ENCODE measurements at places on chromosomes 7 and 10.
A peak's percentile ranks its signal among the peaks of the same experiment; 100 is the strongest.

GRCh38 chr7:80542398-80542797 is 30.5 kb upstream of the GNAT3 start:
- peak; percentile 77 for DNase-seq

- DNase-seq, result no peak
These were observed 19.7 kb upstream of the GDI2 start for GRCh38 chr10:5832946-5833345.

DNA sequence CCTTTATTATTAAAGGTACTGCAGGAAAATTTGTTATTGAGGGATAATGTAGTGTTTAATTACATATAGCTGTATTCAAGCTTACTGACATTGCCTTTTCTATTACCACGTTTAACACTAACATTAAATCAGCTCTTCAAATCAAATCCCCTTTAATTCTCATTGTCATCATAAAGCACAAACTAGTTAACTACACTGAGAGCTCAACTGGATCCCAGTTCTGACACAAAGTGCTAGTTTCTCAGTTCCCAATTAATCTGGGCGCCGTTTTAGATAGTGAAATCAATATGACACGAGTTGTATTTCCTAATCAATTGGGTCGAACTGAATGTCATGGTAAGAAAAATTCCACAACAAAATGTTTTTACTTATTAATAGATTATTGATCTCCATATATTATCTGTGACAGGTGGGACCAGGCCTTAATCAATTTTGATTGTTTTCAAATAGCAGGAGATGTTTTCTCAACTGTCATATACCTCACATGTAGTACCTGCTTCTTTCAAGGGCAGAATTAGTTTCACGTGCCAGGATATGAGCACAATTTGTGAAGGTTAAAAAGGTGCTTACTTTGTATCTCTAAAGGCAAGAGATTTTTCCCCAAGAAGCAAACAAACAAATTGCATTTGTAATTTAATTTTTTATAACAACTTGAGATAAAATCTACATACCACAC is 71.0 kb downstream of the AASS start:
- DNase-seq, result no peak

GRCh38 chr7:133015888-133016287 is 66.0 kb downstream of the CHCHD3 start:
- no peak for DNase-seq

GRCh38 chr10:20971901-20972300 is 74.8 kb upstream of the NEBL start:
- no peak for DNase-seq

GRCh38 chr7:151762583-151763245 is 114.2 kb downstream of the PRKAG2 start:
- no peak for DNase-seq

DNA sequence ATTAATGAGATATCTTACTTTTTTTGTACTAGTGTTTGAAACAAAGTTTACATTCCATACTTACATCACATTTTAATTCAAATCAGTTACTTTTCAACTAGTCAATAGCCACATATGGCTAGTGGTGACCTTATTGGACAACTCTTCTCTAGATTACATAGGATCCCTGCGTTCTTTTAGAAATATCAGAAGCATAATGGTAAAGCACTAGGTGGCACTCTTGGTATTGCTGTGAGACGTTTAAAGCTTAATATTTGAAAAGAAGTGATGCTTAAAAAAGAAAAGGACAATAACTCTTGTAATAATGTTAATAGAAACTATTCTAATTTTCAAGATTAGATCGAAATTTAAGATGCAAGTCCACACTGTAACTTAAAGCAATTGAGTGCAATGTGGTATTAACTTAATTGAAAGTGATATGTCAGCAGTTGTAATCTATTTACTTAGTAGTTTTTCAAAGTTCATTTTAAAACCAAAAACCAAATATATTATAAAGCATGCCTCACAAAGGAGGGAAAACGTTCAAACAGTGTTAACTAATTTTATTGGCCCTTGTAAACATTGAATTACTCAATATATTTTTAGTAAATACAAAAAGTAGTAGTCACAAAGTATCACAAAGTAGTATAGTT is 339.1 kb downstream of the ATRNL1 start:
- DNase-seq, result peak; percentile 26

DNA sequence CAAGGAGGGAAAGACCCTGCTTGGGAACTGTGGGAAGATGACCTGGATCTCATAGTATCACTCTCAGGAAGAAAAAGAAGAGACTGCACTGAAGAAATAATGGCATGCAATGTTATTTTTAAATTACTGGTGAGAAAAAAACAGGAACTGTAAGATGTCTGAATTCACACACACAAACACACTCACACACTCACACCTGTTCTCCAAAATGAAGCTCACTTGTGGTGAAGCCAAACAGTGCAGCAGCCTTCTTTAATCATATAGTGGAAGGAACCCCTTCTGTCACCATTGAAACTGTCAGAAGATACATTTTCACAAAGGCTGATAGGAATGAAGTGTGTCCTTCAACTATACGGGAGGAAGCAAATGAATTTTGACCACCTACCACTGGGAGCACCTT is 156.5 kb upstream of the GHITM start:
- no peak for DNase-seq

- no peak for DNase-seq
These were observed 87.8 kb downstream of the TBXAS1 start for GRCh38 chr7:139916717-139917395.

- no peak for DNase-seq
These were observed 22.5 kb downstream of the WDR37 start for GRCh38 chr10:1078668-1079067.

- no peak for DNase-seq
These were observed 165.7 kb downstream of the PTPN20 start for GRCh38 chr10:47076949-47077361.

Measured in kidney tubule cell (primary cell).